NCI-H1436 treated with DMSO at 0.1 percent for 48 hours (cell line): ENCODE measurements at places on chromosomes 4 and X.

GRCh38 chrX:5771441-5771840 lies 457.2 kb downstream of the NLGN4X start:
- no peak for DNase-seq

DNA sequence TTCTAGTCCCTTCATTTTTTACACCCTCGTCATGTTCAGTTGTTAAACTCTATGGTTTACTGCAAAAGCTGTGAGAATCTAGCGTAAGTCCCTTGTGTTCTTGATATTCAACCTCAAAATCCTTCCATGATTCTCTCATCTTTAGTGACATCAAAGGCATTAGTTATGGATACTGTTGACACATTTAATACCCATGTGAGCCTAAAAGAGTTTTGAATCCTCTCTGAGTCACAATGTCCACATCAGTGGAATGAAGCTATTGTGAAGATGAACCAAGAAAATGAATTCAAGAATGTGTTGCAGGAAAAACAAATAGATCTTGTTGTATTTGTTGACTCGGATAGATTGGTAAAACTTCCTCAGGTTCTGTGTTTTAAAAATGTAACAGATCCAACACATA lies 394.7 kb upstream of the ATOH1 start:
- DNase-seq: no peak

DNA sequence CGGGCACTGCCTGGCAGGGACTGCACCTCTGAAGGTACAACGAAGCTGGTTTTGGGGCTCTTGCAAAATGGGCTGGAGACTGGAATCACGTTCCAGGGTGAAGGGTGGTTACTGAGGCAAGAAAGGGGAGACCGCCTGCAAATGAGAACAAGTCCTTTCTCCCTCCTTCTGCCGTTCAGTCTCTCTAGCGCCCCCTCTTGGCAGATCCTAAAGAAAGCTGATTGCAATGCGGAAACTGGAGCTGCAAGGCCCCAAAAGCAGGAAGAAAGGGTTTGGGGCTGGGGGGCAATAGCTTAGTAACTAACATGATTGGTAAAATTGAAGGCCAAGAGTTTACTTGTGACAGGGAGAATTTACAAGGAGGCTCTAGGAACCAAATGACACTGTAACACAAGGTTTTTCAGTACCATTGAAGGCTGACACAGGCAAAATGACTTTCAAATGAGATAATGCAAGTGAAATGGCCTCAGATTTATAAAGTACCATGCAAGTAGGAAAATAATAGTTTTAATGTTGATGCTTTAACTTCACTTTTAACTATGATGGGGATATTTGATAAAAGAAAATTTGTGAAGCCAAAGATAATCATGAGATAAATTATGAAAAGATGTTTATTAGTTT lies 222.7 kb upstream of the HAND2 start:
- no peak for DNase-seq

DNA sequence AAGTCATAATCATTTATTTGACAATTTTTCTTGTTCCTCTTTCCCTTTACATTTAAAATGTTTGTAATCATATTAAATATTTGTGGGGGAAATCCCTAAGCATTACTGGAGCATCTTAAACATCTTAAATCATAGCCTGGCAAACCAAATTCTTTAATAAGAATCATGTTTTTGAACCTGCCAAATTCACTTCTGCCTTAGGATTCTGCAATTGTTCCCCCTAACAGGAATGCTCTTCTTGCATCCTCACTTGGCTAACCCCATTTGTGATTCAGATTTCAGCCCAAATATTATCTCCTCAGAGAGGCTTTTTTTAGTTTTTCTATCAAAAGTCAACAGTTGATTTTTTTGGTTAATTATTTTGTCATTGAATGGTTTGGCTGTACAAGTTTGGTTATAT lies 241.1 kb downstream of the MAPK10 start:
- DNase-seq: no peak

GRCh38 chrX:4905576-4905975 lies 1192.1 kb upstream of the PRKX start:
- no peak for DNase-seq

DNA sequence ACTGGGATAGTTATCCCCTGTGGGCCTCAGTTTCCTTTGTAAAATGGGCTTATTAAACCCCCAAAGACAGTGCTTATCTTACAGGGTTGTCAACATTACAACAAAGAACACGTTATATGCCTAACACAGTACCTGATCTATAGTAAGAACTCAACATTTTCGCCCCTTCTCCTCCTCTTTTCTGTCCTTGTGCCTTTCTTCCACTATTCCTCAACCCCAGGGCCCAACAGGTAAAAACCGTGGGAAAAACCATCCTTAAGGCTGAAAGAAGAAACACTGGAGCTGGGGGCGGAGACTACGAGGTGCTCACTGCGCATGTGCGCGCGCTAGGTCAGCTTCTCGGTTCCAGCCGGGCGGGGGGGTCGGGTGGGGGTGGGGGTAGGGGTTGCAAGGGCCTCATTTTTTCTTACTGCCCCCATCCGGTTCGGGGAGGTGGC lies 426 bp upstream of the XIAP start:
- peak; percentile 61 for DNase-seq

- no peak for DNase-seq
These were observed 72.2 kb downstream of the AMELX start for GRCh38 chrX:11365426-11365825.

DNA sequence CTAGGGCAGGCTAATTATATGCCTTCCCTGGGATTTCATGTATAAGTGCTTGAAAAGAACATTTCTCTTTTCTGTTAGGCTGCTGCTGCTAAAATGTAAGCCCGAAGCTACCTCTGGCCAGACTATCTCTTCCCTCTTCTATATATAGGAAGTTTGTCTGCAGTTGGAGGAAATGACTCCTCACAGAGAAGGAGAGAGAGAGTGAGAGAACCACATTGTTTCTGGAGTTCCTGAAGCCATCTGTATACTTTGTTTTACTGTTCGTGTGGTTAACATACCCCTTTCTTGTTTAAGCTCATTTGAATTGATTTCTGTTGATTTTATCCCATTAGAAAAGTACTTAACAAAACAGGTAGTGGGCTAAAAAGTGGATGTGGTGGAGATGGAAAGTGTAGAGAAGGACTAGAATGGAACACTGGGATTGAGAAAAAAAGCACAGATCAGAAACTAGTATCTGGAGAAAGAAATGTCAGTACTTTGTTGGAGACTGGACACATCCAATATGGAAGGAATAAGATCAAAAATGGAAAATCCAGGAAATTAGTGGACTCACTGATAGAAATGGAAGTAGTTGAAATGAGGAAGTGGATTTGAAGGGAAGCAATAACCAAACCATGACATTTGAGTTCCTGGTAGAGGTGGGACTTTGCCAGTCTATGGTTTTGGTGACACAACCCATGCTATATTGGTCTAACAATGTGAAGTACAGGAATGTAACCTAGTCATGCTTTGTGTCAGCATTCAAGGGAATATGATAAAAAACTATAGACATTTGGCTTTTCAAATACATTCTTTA lies 112.6 kb downstream of the TMA16 start:
- no peak for DNase-seq

GRCh38 chrX:48914593-48915493 lies 3.4 kb upstream of the SLC35A2 start:
- no peak for DNase-seq

DNA sequence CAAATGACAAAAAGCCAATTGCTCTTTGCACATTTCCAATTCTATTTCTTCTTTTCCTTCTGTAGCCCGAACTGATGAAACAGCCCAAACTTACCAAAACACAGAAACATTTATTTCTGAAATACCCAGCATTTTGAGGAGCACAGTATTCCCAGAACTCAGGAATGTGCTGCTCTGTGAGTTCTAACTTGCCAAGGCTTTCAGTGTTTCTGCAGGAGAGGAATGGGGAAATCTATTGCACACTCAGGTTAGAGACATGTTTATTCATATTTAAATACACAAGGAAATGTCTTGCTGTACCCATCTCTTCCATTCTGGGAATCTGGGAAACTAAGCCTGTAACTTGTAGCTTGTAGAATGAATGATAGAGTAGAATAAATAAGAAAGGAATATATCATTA lies 10.7 kb downstream of the TMPRSS11D start:
- DNase-seq: no peak

DNA sequence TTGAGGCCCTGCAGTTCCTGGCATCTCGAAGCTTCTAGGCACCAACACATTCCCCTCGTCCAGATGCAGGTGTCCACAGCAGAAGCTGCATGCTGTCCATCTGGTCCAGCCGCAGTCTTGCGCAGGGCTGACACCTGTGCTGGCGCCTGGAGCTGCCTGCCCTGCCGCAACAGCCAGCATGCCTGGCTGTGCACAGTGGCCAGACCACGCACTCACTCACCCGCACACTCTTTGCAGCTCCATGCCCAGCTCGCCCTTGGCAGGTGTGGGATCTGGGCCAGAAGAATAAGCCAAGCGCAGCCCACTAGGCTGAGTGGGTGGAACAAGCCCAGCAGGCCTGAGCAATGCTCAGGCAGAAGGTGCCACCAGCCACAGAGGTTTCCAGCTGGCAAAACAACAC lies 125.6 kb downstream of the PARM1 start:
- DNase-seq: no peak

GRCh38 chrX:2315434-2315833 lies 185.3 kb downstream of the DHRSX start:
- no peak for DNase-seq

- DNase-seq: no peak
These were observed 468 bp downstream of the ZMYM3 start for GRCh38 chrX:71253253-71254091.

DNA sequence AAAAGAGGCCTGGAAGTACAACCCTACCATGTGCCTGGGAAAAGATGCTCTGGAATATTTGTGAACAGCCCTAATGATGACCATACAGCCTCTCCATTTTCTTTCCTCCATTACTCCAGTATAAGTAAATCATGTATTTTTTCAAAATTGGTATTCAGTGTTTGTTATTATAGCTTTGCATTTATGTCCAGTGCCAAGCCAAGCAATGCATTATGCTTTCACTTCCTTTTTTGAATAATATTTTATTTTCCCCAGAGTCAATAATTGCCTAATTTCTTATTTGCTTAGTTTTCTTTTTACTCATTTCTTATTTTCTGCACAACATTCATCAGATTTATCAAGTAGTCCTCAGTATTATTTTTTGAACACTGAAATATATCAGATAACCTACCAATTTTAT lies 49.3 kb upstream of the EOLA2 start:
- DNase-seq: no peak

- no peak for DNase-seq
These were observed 44.2 kb downstream of the TBC1D14 start for GRCh38 chr4:6953751-6954380.

DNA sequence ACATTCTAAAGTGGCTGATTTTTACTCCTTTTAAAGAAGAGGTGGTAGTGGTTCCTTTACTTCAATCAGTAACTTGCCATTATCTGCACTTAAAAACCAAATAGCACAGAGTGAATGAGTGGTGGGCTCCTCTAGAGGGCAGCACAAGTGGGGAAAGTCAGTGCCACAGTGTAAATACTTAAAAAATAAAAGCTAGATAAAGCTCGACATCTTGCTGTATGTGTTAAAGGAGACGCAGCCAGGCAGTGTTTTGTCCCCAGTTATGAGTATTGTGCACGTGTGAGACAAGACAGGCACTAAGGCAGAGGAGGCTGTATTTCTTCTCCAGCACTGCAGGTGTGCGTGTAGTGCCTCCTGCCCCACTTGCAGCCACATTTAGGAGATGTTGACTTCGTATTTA lies 24.6 kb downstream of the NAP1L5 start:
- DNase-seq: no peak

GRCh38 chr4:115042496-115042895 lies 70.9 kb downstream of the NDST4 start:
- DNase-seq: no peak

GRCh38 chr4:2443061-2443730 lies 24.4 kb downstream of the CFAP99 start:
- no peak for DNase-seq

DNA sequence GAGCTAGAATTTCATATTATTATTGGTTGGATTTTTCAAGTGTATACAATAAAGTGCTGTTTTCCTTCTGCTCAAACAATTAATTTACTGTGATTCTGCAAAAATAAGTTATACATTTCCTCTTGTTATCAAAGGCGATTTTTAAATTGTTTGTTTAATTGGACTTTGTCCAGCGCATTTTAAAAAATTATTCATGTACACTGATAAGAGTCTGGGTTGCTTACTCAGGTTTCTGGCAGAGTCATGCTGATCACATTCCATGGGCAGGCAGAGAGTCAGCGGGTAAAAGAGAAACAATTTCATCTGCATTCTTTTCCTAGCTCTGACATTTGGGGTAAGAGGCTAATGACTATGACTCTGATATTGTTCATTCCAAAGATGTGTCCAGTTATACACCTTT lies 8.9 kb downstream of the FAT4 start:
- no peak for DNase-seq
